Vein endothelial cell (primary cell): ENCODE measurements at places on chromosomes 4 and X. TPM values are rescaled to one million over a fixed set of nuclear protein-coding genes. Genes with fewer than 3 reads are reported as not detected.

Gene PRSS48
- total RNA-seq, result not detected in 2 replicates

Gene CLDN22
- 0.10 TPM in 1 of 2 replicates, not detected in the other for total RNA-seq

Gene ELF4
- 28.8 and 31.4 TPM in 2 replicates for total RNA-seq

Gene CUL4B
- total RNA-seq, result 63.7 and 93.0 TPM in 2 replicates

Gene CLDN34
- total RNA-seq, result not detected in 2 replicates

Gene PDZD11
- 34.2 and 45.7 TPM in 2 replicates for total RNA-seq

Gene SEC31A
- 365 and 381 TPM in 2 replicates for total RNA-seq

Gene AKAP14
- not detected in 2 replicates for total RNA-seq

Gene PLCXD1
- total RNA-seq, result 5.9 and 8.0 TPM in 2 replicates

Gene GLRA2
- not detected in 2 replicates for total RNA-seq

Gene BMP3
- not detected in 2 replicates for total RNA-seq

Gene FAM236C
- not detected in 2 replicates for total RNA-seq

Gene SSX3
- not detected in 2 replicates for total RNA-seq

Gene C4orf46
- total RNA-seq, result 14.0 and 25.8 TPM in 2 replicates

Gene TCEAL5
- total RNA-seq, result not detected in 2 replicates

Gene ZNF732
- total RNA-seq, result 0.65 and 1.7 TPM in 2 replicates

Gene MAGEC3
- total RNA-seq, result not detected in 2 replicates

Gene CXCL13
- not detected in 2 replicates for total RNA-seq

Gene PDGFRA
- 0.33 and 1.2 TPM in 2 replicates for total RNA-seq

Gene ADH7
- not detected in 2 replicates for total RNA-seq

Gene FREM3
- total RNA-seq, result under 0.01 and 0.19 TPM in 2 replicates

Gene MID1
- 36.6 and 42.0 TPM in 2 replicates for total RNA-seq

Gene NOX1
- total RNA-seq, result not detected in 2 replicates

Gene FAM156B
- total RNA-seq, result 5.6 and 7.8 TPM in 2 replicates

Gene LRAT
- total RNA-seq, result not detected in 2 replicates

Gene STK32B
- 26.8 and 39.2 TPM in 2 replicates for total RNA-seq

Gene MID2
- total RNA-seq, result 67.5 and 89.2 TPM in 2 replicates

Gene RASGEF1B
- 0.29 and 0.33 TPM in 2 replicates for total RNA-seq

Gene PGAM4
- total RNA-seq, result not detected in 2 replicates

Gene IGFBP7
- total RNA-seq, result 307 and 834 TPM in 2 replicates

Gene MMRN1
- total RNA-seq, result 889 and 1,432 TPM in 2 replicates

Gene USP27X
- total RNA-seq, result 2.9 and 3.9 TPM in 2 replicates

Gene FGFBP1
- not detected in 2 replicates for total RNA-seq

Gene MND1
- total RNA-seq, result 0.98 and 2.4 TPM in 2 replicates

Gene MAGEA9B
- total RNA-seq, result not detected in 2 replicates

Gene UGT2B11
- not detected in 2 replicates for total RNA-seq

Gene HHIP
- total RNA-seq, result 515 and 854 TPM in 2 replicates

Gene KIAA1210
- not detected in 2 replicates for total RNA-seq

Gene SMIM20
- 17.6 and 24.8 TPM in 2 replicates for total RNA-seq

Gene SLC9A7
- total RNA-seq, result 14.4 and 25.8 TPM in 2 replicates

Gene FAM9B
- not detected in 2 replicates for total RNA-seq

Gene TEX13B
- total RNA-seq, result not detected in 2 replicates
